ENCODE measurements at places on chromosomes 4 and X.

- no peak for DNase-seq
These were observed 39.7 kb downstream of the NUDT9 start for GRCh38 chr4:87462102-87462501.

GRCh38 chrX:18984381-18985185 is 669 bp upstream of the PHKA2 start:
- peak; percentile 65 for DNase-seq

- DNase-seq = no peak
These were observed 28.2 kb upstream of the ATRX start for GRCh38 chrX:77814210-77814609.

GRCh38 chr4:110034026-110034393 is 121.3 kb downstream of the EGF start:
- no peak for DNase-seq

DNA sequence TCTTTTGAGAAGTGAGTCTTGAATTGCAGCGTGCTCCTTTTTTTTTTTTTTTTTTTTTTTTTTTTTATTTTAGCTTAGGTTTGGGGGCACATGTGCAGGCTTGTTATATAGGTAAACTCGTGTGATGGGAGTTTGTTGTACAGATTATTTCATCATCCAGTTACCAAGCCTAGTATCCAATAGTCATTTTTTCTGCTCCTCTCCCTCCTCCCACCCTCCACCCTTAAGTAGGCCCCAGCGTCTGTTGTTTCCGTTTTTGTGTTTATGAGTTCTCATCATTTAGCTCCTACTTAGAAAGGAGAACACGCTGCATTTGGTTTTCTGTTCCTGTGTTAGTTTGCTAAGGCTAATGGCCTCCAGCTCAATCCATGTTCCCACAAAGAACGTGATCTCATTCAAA is 81.3 kb upstream of the TSPAN5 start:
- DNase-seq = no peak

DNA sequence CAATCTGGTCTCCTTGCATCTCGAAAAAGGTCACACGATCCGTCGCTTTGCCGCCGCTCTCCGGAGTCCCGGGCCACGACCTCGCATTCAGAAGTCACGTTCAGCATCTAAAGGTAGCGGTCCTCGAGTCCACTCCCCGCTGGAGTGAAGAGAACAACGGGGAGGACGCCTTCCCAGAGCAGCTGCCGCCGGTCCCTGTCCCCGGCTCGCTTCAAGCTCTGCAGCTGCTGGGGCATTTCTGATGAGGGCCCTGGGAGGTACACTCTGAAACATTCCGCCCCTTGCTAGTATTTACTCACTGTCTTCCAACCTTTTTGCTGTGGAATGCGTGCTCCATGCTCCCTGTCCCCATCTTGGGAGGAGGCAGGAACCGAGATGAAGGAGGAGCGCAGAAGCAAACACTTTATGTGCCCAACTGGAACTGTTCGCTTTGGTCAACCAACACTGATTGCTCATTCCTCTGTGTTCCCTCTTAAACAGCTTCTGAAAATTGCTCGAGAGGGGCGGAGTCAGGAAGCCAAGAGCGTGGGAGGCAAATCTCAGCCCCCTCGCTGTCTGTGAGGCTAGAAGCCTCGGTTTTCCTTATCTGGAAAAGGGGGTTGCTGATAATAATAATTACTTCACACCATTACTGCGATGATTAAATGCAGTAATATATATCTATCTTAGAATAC is 6.4 kb upstream of the VAMP7 start:
- no peak for DNase-seq

GRCh38 chrX:52166840-52167239 is 17.8 kb upstream of the MAGED4 start:
- no peak for DNase-seq

GRCh38 chrX:102863735-102864134 is 73.3 kb upstream of the RAB40AL start:
- DNase-seq = peak; percentile 11

- no peak for DNase-seq
These were observed 1.1 kb downstream of the EMD start for GRCh38 chrX:154380153-154380552.

- DNase-seq = no peak
These were observed 155.8 kb downstream of the ATP10D start for GRCh38 chr4:47640911-47641310.

- no peak for DNase-seq
These were observed 57.7 kb downstream of the ARHGAP10 start for GRCh38 chr4:147789596-147789995.

DNA sequence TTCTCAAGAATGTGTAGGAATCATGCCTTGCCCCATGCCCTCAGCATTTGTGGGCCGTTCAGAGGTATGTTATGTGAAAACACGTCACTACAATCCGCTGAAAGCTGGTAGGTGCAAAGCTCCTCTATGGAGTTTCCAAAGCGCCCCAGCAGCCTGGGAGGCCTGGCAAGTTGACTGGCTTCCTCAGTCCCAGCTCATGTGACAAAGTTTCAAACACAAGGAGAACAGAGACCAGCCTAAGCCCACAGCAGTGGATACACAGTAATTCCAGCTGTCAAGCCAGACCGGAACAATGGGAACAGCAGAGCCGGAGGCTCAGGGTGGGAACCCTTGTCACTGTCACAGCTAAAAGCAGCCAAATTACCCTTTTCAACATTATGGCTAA is 33.5 kb downstream of the NAT8L start:
- no peak for DNase-seq

DNA sequence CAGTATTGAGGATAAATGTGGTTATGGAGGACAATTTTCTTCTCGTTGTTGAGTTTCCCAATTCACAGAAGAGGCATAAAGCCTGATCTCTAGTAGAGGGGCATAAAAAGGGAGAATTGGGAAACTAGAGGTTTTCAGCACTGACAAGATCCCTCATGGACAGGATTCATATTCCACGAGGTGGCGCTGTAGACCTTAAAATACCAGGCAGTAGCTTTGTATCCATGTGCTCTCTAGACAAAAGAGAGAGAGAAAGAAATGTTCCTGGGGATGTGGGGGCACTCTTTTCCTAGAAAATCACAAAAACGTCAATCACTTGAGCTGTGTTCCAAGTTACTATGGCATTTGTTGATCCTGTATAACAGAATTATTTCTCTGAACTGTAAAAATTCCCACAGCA is 128.3 kb downstream of the MAGEE1 start:
- no peak for DNase-seq

DNA sequence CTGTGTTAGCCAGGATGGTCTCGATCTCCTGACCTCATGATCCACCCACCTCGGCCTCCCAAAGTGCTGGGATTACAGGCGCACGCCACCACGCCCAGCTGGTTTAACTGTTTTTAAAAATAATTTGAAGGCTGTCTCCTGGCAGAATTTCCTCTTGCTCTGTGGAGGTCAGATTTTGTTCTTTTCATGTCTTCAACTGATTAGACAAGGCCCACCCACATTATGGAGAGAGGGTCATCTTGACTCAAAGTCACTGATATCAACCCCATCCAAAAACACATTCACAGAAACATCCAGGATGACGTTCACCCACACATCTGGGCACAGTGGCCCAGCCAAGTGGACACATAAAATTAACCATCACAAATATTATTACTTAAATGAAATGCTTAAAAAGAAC is 365.4 kb downstream of the DHRSX start:
- DNase-seq = no peak

- DNase-seq = no peak
These were observed 16.3 kb downstream of the MAN2B2 start for GRCh38 chr4:6591313-6591712.

DNA sequence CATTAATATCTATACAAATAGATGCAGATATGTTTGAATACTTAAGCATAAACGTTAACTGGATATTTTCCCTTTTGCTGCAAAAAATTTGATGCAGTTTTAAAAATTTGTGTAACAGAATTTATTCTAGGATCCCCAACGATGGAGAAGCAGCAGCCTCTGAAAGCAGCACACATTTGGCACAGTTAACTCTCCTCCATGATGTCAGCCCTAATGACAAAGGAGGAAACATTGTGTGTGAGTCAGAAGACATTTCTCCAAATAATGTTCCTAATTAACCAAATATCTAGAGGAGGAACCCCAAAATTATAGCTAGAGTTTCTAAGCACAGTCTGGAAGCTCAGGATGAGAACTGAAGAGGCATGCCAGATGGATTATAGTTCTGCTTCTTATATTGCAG is 281.9 kb upstream of the MAD2L1 start:
- DNase-seq = no peak

GRCh38 chr4:94339779-94340178 is 2.9 kb downstream of the HPGDS start:
- DNase-seq = no peak

- no peak for DNase-seq
These were observed 60.2 kb downstream of the SLIT2 start for GRCh38 chr4:20311856-20312255.

GRCh38 chr4:112156112-112156511 is 10.9 kb downstream of the FAM241A start:
- DNase-seq = no peak

DNA sequence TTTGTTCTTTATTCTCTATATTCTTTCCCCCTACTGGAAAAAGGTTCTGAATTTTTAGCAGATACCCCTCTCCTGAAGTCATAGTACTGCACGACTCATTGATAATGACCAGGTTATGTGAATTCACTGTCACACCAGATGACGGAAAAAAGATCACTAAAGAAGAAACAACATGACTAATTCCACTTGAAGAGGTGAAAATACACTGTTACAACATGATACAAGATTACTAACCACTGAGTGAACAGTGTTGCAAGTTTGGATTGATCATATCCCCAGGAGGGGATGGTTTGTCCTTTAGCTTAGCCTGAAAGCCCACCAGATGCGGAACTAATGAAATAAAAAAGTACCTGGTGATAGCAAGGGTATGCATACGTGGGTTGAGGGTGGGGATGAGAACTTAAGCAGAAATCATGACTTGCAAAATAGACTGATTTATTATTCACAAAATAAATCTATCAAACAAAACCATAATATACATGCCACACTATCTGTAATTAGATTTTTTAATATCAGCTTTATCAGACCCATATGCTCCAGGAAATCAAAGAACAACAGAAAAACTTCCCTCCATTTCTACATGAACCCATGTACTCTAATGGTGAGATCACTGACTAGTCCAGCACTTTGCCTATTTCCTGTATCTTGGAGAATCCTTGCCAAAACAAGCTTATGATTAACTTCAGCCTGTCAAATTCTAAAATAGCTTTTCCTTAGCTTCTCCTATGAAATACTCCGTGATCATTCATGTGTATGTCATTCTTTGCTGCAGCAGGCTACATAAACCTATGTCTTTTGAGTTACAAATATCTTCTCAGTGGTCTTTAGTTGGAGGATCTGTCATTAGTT is 257.4 kb upstream of the AGA start:
- DNase-seq = no peak

DNA sequence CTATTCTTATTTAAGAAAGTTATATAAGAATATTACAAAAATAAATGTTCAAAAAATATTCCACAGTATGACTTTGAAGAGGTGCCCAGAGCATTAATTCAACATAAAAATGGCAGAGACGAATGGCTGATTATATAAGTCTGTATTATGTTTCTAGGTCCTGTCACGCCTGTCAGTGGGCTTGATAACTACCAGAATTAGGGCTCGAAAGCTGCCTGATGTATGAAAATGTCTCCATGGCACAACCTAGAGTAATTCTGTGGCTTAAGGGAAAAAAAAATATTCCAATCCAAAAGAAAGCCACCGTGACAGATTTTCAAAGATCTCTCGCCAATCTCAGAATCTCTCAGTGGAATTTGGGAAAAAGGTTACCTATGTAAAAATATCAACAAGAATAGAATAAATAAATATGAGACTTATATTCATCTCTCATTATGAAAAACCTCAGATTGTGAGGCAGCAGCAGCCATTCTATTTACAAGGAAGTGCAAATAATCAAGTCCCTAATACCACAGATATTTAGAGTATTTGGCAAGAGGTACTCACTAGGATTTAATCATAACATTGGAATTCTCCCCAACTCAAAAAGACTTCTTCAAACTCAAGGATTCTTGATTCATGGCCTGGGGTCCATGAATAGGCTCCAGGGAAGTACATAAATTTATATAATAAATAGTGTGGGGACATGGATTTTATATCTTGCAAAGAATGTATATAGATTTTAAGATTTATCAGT is 489.1 kb upstream of the INTU start:
- DNase-seq = no peak

GRCh38 chr4:1579001-1579900 is 104.9 kb downstream of the FAM53A start:
- DNase-seq = peak; percentile 43

DNA sequence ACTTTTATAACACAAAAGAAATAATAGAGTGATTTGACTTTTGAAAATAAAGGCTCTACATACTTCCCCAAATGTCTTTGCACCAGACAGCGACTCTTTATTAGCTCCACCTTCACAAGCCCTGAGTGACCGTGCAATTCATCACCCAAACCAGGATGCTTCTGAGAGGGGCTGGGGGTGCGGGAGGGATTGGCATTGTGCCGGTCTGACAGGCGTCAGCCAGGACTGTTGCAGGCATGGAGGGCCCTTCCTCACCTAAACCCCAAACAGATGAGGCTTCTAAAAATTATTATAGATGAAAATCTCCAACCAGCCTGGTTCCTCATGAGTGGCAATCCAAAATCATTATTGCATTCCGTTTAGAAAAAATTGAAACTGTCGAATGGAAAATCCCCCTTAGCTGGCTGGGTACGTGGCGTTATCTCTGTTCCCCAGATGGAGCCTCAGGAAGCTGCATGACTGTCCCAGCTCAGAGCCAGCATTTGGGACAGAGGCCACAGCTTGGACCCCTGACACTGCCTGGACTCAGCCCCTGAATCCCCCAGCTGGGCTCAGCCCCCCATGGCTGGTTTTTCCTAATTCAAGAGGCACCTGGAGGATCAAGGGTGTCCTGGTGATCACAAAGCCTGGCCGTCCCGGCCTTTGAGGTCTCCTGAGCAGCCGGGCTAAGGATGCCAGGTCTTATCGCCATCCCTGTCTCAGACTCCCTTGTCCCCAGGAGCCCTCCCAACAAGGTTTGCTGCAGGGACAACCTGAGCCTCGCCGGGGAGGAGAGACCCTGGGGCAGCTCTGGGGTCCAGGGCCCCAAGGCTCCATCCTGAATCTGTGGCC is 60.4 kb downstream of the SORCS2 start:
- DNase-seq = no peak

DNA sequence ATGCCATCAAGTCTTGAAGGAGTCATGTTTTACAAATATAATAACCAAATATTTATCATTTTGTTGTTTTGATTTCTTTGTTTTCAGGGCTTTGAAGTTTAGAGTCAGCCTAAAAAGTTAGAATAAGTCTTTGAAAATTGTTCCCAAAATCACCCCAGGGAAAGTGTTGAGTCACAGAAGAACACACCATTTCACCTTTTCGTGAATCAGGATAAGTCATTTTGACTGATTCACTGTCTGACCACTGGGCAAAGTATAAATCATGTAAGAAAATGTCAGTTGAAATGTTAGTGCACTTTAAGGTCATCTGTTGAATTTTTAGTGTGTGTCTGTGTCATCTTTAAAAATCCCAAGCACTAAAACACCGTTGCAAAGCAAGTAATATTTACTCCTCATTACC is 1320.1 kb downstream of the RPA4 start:
- no peak for DNase-seq

- no peak for DNase-seq
These were observed 629.1 kb upstream of the ATOH1 start for GRCh38 chr4:93199492-93199891.
